ENCODE measurements at places on chromosomes 4 and X. TPM values are rescaled to one million over a fixed set of nuclear protein-coding genes. Genes with fewer than 3 reads are reported as not detected.

The SUV39H1 gene
- 3.1 TPM for total RNA-seq

The FATE1 gene
- total RNA-seq: not detected

The DCHS2 gene
- 0.26 TPM for total RNA-seq

The LDOC1 gene
- 3.8 TPM for total RNA-seq

The AFP gene
- total RNA-seq: not detected

The FAM47A gene
- not detected for total RNA-seq

The DNAJB14 gene
- 75.8 TPM for total RNA-seq

The FGF13 gene
- total RNA-seq: 21.0 TPM

Measured in dermis lymphatic vessel endothelial cell (primary cell).